M059J (cell line): ENCODE measurements at places on chromosomes 4 and X.

- peak; percentile 99 for DNase-seq
These were observed 21.1 kb upstream of the TADA2B start for GRCh38 chr4:7021930-7022664.

- no peak for DNase-seq
These were observed 479.5 kb downstream of the EPHA5 start for GRCh38 chr4:65190780-65191179.

- peak; percentile 2 for DNase-seq
These were observed 54.9 kb downstream of the STOX2 start for GRCh38 chr4:183960046-183960420.

DNA sequence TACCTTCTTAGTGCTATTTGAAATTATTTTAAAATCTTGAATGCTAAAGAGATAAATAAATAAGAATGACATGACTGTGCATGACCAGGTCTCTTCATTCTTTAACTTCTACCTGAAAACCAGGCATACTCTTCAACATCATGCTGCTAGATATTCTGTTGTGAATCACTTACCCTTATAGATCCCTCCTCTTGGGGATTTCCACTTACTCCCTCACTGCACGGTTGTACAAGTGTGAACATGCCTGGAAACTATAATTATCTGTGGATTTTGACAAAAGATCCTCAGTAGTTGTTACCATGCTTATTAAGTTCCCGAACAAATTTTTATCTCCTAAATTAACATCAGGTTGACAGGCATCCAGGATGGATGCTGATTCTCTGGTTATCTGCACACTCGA, 54.3 kb downstream of the ADGRL3 start:
- no peak for DNase-seq

- DNase-seq, result peak; percentile 60
These were observed 56.7 kb upstream of the RASSF6 start for GRCh38 chr4:73676861-73677323.

GRCh38 chr4:86506591-86506990, 87.5 kb upstream of the PTPN13 start:
- peak; percentile 44 for DNase-seq

DNA sequence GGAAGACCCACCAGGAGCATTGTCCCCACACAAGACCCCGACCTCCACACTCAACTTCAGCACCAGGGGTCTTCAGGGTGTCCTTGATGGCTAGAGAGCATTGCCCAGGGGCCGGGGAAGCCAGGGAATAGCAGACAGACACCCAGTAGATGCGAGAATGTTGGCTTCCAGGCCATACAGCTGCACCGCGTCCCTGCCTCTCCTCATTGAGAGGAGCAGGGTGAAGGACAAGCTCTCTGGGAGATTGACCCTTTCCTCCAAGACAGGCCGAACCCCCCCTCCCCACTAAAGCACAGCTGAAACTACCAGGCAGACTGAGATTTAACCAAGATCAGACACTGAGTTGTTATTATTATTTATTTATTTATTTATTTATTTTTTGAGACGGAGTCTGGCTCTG, 42.6 kb upstream of the SLC25A4 start:
- no peak for DNase-seq

GRCh38 chrX:37348971-37349220, 268 bp upstream of the PRRG1 start:
- DNase-seq, result no peak

DNA sequence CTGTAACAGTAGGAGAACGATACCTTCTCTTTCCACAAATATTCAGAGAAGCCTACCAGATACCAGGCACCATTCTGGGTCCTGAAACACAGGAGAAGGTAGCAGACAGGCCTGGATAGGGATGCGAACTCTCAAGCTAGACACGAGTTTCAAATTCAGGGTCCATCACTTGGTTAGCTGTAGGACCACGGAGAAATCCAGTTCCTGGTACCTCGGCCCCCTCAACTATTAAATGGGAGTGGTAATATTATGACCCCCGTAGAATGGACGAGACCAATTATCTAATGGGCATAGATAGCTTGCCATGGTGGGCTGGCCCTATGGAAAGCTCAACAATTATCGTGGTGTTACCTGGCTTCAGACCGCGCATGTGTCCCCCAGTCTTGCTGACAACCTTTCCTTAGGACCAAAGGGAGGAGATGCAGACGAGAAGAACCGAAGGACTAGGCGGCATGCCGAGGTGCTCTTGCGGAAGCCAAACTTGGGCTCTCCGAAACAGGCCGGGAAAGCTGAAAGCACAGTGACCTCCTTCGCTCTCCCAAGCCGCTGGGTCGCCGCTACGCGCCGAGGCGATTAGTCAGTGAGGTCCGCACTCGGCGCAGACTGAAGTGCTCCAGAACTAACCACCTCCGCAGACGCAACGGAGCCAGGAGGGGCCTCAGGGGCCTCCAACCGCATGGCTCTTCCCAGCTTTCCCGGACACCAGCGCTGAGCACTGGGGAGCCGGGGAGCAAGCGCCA, 19.6 kb downstream of the NKX3-2 start:
- no peak for DNase-seq

- no peak for DNase-seq
These were observed 96.7 kb upstream of the MXRA5 start for GRCh38 chrX:3443184-3443583.

- DNase-seq, result peak; percentile 10
These were observed 39.6 kb upstream of the BBS12 start for GRCh38 chr4:122692641-122693520.

- DNase-seq, result no peak
These were observed 20.2 kb downstream of the MSL3 start for GRCh38 chrX:11778230-11778629.

GRCh38 chr4:1711571-1712215, 426 bp downstream of the SLBP start:
- peak; percentile 52 for DNase-seq

DNA sequence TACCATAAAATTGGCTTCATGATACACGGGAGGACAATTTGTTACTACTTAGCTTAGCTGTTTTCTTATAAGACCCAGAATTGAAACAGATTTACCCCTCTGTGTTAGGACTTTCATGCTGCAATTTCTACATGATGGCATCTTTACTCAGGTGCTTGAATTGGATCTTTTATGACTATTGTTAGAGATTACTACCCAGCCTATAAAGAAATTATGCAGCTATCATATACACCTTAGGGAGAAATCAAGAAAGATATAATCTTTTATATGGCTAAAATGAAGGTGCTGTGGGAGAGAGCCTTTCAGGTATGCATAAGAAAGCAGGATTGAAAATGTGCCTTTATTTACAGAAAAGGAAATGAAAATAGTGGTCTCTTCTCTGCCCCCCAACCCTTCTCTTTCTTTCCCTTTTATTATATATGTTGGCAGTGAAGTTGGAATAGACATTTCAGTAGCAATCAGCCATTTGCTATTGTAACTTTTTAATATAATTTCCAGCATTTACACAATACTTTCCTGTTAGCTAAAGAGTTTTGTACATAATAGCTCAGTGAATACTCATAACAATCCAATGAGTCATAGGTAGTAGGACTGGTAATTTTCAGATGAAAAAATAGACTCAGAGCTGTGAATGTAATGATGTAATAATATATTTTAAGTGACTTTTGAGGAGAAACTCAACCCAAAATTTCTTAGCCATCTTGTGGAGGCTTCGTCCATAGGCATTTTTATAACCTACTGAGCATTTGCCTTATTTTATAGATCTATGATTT, 311.8 kb downstream of the ADGRL3 start:
- peak; percentile 0 for DNase-seq

GRCh38 chr4:91840359-91840758, 463.4 kb upstream of the GRID2 start:
- DNase-seq, result no peak

DNA sequence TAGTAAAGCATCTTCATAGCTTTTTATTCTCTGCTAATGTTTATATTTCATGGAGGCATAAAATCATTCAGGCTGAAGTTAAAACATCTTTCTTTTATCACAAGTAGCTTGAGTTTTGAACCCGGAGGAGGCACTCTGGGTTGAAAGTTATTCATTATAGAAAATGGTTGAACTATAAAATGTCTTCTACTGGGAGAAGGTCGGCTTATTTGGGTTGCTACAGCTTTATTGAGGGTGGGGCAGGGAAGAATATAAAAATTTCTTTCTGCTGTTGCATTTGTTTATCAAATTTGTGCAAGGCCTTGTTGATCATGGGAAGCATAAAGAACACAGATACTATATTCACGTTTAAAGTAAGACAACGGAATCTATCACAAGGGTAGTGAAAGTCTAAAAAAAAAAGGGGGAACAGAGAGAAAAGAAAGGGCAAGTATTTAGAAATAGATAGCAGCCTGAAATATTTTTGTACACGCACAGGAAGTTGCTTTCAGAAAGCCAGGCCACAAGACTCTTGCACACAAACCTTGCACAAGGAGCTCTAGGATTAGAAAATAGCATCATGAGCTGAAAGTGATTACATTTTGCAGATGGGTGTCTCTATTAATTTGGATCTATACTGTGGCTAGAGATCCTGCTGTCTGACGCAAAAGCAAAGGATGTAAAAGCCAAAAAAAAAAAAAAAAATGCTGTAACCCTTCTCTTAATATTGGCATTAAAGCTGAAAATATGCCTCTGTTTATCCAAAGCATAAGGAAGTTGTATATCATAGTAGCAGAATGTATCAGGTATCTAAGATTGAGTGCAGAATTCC, 37.2 kb upstream of the FAM9C start:
- DNase-seq, result no peak

GRCh38 chrX:134706138-134706537, 47.9 kb upstream of the PLAC1 start:
- DNase-seq, result no peak

- no peak for DNase-seq
These were observed 317.7 kb upstream of the ANXA10 start for GRCh38 chr4:167774646-167775045.

DNA sequence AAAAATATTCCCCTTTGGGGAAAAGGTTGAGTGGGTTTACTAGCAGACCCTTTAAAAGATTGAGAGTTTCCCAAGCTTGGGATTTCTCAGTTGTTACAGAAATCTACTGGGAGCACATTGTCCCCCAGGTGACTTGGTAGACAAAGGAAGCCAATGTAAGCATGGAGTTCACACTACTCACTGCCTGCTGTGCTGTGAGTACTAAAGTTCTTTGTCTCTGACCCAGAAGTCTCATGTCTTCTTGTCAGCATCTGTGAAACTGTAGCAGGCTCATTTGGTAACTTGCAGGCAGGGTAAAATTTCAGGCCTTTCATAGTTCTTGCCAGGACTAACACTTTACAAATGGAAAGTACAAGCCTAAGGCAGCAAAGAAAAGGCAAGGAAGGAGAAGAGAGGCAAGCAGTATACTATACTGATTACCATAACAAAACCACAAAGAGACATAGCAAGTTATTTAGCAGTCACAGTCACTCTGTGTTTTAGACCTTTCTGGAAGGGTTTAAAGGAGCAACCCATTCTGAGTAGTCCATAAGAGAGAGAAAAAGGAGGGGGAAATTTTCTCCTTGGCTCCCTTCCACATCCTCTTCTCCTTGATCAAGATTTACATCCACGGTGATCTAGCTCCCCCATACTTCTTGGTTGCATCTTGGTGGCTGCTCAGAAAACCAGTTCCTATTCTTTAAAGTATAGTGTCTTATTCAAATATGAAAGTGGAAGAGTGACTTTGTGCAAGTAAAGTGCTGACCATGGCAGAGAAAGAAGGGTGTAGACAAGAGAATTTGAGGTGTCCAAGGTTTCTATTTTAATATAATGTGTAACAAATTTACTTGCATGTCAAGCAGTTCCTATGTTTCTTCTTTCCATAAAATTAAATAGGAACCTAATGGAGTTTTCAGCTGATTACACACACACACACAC, 160.0 kb upstream of the PDE5A start:
- peak; percentile 33 for DNase-seq

- DNase-seq, result no peak
These were observed 169.1 kb upstream of the FTHL17 start for GRCh38 chrX:31240982-31241381.

DNA sequence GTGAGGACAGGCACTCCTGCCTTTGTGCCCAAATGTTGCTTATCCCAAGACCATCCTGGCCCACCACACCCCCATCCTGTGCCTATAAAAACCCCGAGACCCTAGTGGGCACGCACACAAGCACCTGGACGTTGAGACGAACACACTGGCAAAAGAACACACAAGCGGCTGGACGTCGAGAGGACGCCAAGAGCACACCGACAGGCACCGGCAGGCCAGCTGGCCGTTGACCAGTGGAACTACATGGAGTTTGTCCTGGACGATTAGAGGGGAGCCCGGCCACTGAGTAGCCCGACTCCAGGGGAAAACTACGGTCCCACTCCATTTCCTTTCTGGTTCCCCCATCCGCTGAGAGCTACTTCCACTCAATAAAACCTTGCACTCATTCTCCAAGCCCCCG, 301.7 kb downstream of the PCDH10 start:
- no peak for DNase-seq

- no peak for DNase-seq
These were observed 350.9 kb downstream of the PCDH18 start for GRCh38 chr4:137181293-137181899.

GRCh38 chrX:119238557-119238956, 2.5 kb downstream of the PGRMC1 start:
- peak; percentile 66 for DNase-seq

GRCh38 chrX:108590496-108590895, 145.9 kb downstream of the IRS4 start:
- DNase-seq, result peak; percentile 39

GRCh38 chr4:147732518-147733235, 789 bp downstream of the ARHGAP10 start:
- peak; percentile 46 for DNase-seq

GRCh38 chrX:43002526-43003203, 224.7 kb upstream of the PPP1R2C start:
- peak; percentile 62 for DNase-seq

- DNase-seq, result peak; percentile 58
These were observed 31.3 kb downstream of the MAP7D3 start for GRCh38 chrX:136219893-136220292.

- peak; percentile 52 for DNase-seq
These were observed 92.0 kb downstream of the TMEM144 start for GRCh38 chr4:158302076-158302866.

- DNase-seq, result peak; percentile 74
These were observed at the start of gene P2RY8 for GRCh38 chrX:1537031-1537715. P2RY8 (minus strand) TSS chrX:1537185; CDS start chrX:1466558, 70,627 bp downstream.

DNA sequence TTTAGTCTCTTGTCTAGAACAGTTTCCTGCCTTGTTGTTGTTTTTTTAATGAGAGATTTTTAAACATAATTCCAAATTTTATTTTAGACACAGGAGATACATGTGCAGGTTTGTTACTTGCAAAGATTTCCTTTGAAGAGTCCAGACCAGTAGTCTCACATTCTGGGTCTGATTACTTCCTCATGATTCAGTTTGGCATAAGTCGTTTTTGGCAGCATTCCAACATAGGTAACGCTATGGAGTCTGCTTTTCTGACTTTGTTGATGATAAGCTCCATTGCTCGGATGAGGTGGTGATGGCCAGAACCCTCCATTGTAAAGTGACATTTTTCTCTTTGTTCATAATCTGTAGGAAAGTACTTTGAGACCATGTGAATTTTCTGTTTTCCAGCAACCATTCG, 74.7 kb downstream of the CLCN4 start:
- DNase-seq, result no peak

DNA sequence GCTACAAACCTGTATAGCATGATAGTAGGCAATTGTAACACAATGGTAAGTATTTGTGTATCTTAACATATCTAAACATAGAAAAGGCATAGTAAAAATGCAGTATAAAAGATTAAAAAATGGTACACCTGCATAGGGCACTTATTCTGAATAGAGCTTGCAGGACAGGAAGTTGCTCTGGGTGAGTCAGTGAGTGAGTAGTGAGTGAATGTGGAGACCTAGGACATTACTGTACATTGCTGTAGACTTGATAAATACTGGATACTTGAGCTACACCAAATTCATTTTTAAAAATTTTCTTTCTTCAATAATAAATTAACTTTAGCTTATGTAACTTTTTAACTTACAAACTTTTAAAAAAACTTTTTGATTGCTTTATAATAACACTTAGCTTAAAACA, 68.2 kb upstream of the MAML3 start:
- peak; percentile 40 for DNase-seq
